ENCODE measurements at places on chromosomes 16 and 17.

DNA sequence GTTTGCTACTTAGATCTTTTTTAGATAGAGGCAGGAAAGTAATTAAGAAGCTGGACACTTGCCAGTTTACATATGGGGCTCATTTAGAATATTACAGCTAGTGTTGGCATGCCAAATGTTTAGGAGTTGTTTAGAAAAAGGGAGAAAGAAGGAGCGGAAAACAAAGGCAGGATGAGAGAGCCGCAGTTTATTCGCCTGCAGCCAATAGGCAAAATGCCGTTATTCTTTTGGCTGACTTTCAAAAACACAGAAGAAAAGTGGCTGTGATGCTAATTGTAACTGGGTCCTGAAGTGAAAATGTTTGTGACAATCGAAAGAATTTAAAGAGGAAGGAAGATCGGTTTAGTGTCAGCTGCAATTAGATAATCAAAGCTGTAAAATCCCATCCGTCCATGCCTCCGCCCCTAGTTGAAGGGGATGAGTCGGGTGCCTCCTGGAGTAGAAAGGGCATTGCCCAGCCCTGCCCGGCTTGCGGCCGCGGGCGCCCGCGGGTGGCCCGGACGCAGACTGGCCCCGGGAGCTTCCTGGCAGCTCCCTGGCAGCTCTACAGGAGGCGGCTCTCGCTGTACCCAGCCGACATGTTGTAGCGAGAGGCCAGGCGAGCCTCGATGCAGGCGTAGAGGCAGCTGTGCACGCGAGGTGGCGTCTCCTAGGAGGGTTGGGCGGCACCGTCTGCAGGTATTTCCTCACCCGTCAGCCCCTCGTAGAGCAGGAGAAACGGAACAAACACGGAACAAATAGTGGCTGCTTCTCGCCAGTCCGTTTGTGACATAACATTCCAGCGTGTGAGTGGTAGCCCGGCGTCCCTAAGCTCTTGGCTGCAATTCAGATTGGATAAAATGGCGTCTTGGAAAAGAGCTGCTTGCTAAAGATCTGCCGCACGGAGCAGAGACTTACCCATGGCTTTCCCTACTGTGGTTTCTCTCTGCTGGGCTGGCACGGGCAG is 82.2 kb downstream of the TNRC6C start:
- DNase-seq, result no peak

DNA sequence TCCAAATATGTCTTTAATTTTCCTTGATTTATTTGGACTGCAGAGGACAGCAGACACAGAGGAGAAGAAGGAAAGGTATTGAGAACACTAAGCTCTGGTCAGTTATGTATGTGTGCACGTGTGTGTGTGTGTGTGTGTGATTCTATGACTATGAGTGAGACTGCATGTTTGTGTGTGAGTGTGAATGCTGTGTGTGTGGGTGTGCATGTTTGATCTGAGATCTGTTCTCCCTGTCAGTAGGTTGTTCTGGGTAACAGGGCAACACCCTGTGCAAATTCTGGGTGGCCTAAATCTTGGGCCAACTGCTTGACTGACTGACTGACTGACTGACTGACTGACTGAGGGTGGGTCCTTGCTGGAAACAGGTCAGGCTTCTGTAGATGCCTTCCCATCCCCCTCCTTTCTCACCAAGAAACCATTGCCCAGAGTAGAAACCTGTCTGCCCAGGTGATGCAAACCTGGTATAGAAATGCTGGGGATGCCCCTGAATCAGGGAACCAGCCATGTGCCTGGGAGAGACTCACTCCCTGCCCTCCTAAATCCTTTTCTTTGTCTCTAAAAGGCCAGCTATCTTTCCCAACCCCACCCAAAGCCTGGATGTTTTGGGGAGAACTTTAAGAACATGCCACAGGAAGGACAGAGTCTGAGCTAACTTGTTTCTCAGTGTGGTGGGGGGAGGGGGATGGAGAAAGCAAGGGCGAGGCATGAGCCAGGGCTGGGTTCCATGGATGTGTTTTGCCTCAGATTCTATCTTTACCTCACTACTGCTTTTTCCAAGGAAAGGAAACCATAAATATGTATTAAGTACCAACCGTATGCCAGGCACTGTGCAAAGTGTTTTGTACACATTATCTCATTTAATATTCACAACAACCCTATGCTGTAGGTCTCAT is 4.5 kb upstream of the NR1D1 start:
- no peak for DNase-seq

GRCh38 chr17:63443053-63443452 is 3.1 kb downstream of the CYB561 start:
- no peak for DNase-seq

- no peak for DNase-seq
These were observed 79.2 kb downstream of the SLC39A11 start for GRCh38 chr17:73013301-73013700.

DNA sequence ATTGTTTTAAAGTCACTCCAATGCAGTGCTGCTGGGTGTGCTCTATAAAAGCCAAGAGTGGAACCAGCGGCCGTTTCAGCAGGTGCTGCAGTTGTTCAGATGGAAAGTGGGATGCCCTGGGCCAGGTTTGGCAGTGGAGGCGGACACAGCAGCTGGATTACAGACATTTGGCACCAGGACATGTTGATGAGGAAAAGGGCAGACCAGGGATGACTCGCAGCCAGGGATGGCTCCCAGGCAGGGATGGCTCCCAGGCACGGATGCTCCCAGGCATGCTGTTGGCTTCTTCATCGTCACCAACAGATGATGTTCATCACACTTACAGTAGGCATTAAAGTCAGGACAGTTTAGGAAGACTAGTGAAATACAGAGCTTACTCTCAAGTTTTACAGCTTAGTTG is 10.0 kb downstream of the GAN start:
- DNase-seq, result no peak

- DNase-seq, result no peak
These were observed 3.8 kb downstream of the RASL10B start for GRCh38 chr17:35735036-35735805.

DNA sequence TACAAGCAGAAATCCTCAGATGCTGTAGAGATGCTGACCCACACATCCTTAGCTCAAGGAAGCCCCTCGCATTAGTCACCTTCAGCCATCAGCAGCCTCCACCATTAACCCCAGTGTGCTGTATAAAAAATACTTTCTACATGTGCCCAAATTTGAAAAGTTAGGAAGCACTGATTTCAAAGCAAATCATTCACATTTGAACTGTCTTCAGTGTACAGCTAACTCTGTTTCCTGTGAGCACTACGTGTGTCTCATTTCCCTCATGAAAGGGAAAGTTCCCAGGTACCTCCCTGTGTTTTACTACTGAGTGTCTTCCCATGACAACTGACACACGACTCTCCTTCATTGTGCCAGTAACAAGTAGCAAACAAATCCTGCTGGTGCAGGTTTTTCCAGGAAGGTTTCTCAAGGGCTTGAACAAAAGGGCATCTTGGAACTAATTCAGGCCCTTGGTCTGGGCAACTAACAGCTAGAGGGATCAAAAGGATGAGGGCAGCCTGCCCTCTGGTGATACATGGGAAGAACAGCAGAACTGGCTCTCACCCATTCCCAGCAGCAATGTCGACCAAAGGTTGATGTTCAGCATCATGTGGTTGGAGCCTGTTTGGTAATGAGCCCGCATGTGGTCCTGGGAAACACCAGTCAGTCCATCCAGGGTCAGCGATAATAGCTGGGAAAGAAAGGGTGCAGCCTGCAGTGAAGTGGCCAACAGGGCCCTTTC is 4.0 kb downstream of the SLC35B1 start:
- peak; percentile 27 for DNase-seq

DNA sequence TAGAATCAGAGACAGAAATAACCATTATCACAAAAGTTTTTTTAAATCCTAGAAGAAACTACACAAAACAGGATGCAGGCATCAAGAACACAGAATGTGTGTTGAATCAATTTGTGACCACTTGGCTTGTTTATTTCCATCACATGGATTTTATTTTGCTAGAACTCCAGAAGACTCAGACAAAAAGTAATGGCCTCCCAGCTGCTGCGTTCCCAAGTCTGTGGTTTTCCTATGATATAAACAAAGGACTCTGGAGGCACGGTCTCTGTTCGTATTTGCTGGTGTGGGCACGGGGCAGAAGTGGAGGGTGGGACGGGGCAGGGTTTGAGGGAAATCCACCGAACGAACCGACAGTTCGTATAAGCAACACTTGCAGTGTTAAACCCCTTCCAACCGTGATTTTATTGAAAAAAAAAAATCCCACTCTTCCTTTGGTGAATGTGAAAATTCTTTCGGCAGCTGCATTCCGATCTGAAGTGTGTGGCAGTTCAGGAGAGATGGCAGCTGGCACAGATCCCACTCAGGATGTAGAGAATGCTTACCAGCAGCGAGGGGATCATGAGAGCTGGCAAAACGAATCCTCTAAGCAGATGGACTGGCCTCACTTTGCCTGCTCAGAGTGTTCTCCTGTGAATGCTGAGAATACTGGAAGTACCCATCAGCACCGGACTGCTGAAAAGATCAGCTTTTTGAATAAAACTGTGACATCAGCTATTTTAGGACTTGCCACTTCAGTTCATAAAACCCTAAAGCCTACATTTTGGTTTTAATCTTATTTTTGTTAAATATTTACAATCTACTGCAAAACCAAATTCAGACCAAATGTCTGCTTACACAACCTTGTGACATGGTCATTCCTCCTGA is 165.2 kb downstream of the VPS53 start:
- DNase-seq, result no peak

DNA sequence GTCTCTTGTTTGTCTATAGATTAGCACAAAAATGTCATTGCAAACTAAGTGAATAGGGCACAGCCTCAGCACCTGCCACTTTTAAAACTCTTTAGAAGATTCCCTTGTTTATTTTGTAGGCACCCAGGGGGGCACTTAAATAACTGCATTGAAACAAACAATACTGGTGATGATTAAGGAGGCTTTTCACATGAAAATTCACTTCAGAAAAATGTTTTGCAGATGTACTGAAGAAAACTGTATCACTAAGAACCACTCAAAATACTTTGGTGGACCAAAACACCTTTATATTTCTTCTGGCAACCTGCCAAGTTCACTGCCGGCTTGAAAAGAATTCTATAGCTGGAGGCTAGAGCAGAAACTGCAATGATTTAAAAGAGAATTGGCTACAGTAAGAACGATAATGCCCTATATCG is 281.5 kb downstream of the TOX3 start:
- DNase-seq, result peak; percentile 66

GRCh38 chr17:19757536-19758180 is 9.6 kb upstream of the ALDH3A1 start:
- no peak for DNase-seq
